Right kidney (tissue), 9 donors: ENCODE measurements at places on chromosomes 12 and 14.

DNA sequence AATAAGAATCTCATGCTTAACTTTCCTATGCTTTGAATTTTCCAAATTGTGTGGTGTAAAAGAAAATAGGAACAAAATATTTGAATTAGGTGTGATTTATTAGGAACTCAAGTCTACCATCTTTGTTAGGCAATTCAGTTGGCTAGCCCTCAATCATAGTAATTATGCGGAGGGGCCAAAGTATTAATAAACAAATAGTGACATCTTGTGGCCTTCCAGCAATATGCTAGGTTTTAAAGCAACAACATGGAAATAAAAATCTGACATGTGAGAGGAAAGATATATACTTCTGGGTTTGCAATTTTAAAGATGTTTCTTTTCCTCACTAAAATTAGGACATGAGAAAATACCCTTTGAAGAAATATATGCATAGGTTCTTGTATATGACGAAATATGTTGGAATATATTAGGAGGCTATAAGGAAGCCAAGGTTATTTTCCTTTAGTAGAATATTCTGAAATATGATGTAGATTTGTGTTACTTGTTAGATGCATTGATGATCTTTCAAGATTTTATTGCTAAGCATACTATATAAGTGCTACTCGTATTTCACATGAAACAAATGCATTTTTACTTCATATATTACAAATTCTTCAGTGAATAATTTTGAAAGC is 200.4 kb downstream of the PTPRO start:
- no peak for DNase-seq

DNA sequence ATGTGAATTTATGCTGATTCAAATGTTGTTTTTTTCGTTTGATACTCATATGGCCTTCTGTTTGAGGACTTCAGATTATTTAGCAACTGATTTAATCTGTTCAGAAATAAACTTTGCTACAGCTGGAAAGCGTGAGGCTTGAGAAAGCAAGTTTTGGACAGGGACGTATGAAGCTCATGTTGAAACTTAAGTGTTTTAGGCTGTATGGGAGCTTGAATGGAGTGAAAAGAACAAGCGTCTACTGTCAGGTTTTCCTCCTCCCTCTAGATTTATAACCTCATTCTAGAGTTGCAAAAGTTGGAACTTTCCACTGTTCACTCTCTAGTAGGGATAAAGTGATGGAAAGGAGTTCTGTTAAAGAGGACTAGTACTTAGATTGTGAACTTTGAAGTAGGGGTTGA is 1.0 kb downstream of the PRPF39 start:
- DNase-seq, result no peak

GRCh38 chr12:123269395-123269892 is 2.2 kb downstream of the CDK2AP1 start:
- peak; percentile 64 for DNase-seq

GRCh38 chr12:42382013-42382696 is 56.2 kb downstream of the PPHLN1 start:
- no peak for DNase-seq

- no peak for DNase-seq
These were observed 239.1 kb upstream of the ARID2 start for GRCh38 chr12:45490232-45490881.
